CD8-positive, alpha-beta T cell (primary cell): ENCODE measurements at places on chromosomes 12 and 14.

DNA sequence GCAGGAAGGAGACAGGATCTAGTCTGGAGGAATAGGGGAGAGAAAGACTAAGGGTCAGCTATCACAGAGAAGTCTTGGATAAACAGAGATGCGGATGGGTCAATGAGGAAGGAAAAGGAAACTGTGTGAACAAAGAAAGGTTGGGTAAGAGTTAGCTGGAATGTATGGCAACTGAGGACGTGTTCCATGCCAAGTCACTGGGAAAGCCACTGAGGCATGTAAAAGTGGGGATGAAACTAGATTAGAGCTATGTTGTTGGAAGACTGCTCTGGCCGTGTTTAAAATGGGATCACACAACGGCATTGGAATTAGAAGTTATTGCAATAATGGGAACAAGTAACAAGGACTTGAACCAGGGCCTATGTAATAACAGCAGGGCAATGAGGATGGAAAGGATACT lies 3.9 kb upstream of the NR2C1 start:
- DNase-seq: no peak

GRCh38 chr12:49231878-49232655 lies 32.8 kb upstream of the TUBA1C start:
- DNase-seq: no peak

DNA sequence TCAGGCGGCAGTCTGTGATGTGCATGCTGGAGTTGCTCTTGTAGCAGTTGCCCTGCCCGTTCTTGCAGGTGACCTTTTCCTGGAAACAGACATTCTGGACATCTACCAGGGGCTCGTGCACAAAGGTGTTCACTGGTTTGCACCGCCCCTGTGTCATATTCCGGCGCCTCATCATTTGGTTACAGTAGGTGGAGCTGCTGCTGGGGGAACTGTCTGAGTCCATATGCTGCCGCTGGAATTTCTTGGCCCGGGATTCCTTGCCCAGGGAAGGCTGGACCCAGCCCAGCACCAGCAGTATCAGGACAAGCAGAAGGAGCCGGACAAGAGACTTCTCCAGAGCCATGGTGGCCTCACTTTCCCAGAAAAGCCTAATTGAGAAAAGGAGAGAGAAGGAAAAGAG lies 918 bp downstream of the RNASE1 start:
- no peak for DNase-seq

DNA sequence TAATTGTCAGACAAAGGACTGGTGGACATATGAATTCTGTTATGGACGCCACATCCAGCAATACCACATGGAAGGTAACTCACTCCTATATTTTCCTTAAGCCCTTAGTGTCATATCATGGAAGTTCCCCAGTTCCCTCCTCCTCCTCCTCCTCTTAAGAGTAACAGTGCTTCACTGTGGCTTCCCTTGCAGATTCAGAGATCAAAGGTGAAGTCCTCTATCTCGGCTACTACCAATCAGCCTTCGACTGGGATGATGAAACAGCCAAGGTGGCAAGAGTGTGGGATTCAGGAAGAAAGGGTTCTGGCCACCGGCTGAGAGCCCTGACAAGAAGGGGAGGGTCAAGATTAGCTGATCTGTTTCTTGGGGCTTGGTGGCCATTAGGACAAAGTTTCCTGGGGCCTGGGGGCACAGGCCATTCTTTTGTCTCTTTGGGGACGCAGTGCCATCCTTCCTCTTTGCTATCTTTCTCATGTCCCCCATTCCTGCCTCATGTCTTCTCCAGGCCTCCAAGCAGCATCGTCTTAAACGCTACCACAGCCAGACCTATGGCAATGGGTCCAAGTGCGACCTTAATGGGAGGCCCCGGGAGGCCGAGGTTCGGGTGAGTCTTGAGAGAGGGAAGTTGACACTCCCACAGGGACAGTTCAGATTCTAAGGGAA lies 2.0 kb downstream of the OS9 start:
- no peak for DNase-seq

GRCh38 chr12:46377678-46378077 lies 5.1 kb upstream of the SLC38A2 start:
- DNase-seq: no peak

DNA sequence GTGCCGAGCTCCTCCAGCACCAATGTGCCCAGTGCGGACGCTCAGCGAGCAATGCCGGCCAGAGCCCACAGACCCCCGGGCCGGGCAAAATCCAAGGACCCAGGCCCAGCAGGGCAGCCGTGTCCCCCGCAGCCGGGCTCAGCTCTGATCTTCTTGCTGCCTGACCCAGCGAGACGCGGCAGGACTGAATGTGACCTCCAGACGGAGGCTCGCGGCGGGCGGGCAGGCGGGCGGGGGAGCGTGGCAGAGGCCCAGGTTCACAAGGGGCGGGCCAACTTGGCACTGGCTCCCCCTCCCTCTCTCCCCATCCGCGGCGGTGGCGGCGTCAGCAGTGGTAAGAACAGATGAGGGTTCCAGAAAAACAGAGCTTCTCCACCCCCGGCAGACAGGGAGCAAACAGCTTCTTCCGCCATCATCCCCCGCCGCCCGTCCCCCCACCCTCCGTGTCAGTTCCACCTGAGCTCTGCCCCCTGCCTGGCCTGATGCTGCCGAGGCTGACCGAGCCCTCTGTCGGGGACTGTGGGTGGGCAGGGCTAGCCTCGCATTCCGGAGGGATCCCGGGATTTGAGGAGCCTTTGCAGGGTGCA lies 94.3 kb downstream of the RFLNA start:
- peak; percentile 76 for DNase-seq

DNA sequence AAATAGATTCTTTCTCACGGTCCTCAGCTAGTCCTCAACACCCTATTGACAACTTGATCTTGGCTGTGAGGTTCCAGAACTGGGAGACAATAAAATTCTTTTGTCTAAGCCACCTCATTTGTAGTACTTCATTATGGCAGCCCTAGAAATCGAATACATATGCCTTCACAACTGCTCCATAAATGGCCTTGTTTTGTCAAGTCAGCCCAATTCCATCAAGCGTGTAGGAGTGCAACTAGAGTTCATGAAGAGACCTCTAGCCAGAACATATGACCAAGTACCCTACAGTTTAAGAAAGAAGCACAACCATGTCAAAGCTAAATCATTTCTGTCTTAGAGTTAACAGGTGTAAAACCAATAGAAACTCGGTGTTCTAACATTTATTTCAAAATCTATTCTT lies 45.0 kb upstream of the PLEKHA5 start:
- DNase-seq: no peak

- no peak for DNase-seq
These were observed 68.5 kb downstream of the PKP2 start for GRCh38 chr12:32828120-32828519.

- DNase-seq: no peak
These were observed 19.3 kb downstream of the CCDC62 start for GRCh38 chr12:122793685-122794106.

- DNase-seq: no peak
These were observed 5.4 kb upstream of the RNU6-8 start for GRCh38 chr14:32208490-32208889.

- DNase-seq: no peak
These were observed 46.6 kb downstream of the PPP2R5C start for GRCh38 chr14:101808020-101808641.

- no peak for DNase-seq
These were observed 89.9 kb downstream of the TBX5 start for GRCh38 chr12:114316076-114316475.

GRCh38 chr12:3602488-3602887 lies 111.5 kb downstream of the PRMT8 start:
- DNase-seq: no peak

GRCh38 chr12:83826112-83826511 lies 1086.5 kb downstream of the SLC6A15 start:
- no peak for DNase-seq
